ENCODE measurements at places on chromosomes 16 and 17.

DNA sequence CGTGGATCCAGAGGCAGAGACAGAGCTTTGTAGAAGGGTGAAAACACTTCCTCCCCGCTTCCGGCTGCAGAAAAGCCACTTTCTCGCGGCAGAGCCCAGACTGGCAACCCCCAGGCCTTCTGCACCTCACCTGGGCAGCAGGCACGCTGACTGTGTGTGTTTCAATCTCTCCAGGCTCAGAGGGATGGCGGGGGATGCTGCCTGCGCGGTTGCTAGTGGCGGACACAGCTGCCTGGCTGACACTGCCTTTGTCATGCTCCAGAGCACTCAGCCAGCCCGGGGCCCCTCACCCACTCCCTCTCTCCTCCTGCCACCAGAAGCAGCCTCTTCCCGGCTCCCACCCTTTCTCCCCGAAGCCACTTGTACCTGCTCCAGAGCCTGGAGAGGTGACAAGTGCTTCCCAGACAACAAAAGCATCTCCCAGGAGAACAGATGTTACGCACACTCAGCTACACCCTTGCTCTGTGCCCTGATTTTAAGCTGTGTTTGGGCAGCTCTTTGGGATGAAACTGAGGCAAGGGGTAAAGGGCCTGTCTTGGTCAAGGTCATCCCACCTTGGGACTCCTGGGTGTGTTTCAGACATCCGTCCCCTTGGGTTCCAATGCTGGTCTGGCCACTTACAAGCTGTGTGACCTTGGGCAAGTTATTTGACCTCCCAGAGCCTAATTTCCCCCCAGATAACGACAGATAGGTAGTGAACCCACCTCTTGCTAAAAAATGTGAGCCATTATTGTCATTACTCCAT lies 9.2 kb upstream of the GLIS2 start:
- no peak for DNase-seq

GRCh38 chr17:37672548-37673078 lies 29.4 kb upstream of the DDX52 start:
- DNase-seq, result no peak

- no peak for DNase-seq
Observed at GRCh38 chr16:24701521-24701951, 27.9 kb upstream of the TNRC6A start.

DNA sequence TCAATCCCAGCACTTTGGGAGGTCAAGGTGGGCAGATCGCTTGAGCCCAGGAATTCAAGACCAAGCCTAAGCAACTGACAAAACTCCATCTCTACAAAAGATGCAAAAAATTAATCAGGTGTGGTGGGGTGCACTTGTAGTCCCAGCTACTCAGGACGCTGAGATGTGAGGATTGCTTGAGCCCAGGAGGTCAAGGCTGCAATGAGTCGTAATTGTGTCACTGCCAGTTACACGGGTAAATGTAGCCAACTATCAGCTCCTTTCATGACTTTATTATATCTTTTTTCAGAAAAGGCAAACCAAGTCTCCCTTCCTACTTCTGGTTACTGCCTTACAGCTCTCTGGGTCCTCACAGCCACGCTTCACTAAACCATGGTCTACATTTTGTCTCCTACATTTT lies 4.0 kb downstream of the SDF2 start:
- DNase-seq, result no peak

DNA sequence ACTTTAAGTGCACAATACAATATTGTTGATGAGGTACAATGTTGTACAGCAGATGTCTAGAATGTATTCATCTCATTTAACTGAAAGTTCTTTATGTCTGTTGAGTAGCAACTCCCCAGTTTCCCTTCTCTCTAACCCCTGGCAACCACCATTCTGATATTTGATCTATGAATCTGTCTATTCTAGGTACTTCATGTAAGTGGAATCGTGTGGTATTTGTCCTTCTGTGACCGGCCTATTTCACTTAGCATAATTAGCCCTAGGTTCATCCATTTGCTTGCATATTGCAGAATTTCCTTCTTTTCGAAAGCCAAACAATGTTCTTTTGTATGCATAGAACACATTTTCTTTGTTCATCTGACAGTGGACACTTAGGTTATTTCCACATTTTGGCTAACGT lies 10.8 kb downstream of the RGS9 start:
- no peak for DNase-seq

- peak; percentile 21 for DNase-seq
Observed at GRCh38 chr17:81923302-81924260, 4.0 kb downstream of the MAFG start.

- DNase-seq, result no peak
Observed at GRCh38 chr17:5042157-5043022, 7.2 kb upstream of the SLC52A1 start.

GRCh38 chr17:15454346-15454745 lies 13.1 kb downstream of the CDRT4 start:
- no peak for DNase-seq

DNA sequence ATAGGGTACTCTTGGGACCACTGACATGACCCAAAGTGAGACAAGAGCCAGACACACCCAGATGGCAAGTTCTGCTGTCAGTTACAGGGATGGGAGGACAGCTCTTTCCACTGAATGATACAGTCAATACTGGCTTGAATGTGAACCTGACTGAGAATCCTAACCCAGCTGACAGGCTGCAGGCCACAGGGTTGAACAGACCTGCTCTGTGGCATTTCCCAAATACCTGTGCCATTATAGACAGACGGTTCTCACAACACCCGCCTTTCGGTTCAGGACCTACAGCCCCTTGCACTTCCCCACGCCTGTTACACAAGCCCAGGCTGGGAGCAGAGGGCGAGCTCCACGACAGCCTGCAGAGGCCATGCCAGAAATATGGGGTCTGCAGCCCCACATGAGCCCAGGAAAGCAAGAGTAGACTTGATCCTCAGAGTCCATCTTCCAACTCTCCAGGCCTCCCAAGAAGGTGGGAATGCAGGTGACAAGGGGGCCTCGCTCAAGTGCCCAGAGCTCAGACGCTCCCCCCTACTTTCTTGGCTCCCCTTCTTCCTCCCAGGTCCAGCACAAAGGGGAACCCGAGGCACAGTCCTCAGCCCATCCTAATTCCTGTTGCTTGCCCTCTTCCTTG lies 314.3 kb downstream of the SOX9 start:
- no peak for DNase-seq

GRCh38 chr16:70258946-70259345 lies 7.2 kb upstream of the EXOSC6 start:
- no peak for DNase-seq

Measured in HCT116 (cell line).